ENCODE measurements at places on chromosomes 1 and 21.

DNA sequence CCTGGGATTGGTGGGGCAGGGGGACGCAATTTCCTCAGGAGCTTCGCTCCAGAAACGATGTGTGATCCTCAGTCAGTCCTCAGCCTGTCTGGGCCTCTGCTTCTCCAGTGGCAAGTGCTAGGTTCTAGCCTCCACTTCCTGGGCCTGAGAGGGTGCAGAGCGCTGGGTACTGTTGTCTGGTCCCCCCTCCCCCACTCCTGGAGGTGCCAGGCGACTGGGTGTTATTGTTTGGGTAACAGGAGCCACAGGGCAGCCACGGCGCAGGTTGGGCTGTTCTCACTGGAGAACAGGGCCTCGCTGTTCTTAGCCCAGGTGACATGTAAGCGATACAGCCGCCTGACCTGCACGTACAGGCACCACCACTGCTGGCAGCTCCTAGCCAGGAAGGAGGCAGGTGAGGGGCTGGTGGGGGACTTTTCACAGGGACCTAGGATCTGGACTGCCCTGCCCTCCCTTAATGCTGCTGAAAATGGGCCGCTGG lies 2.1 kb downstream of the RPS6KA1 start:
- DNase-seq = no peak

GRCh38 chr1:231584117-231584516 lies 42.5 kb upstream of the DISC1 start:
- DNase-seq = no peak

GRCh38 chr1:168834225-168834872 lies 105.3 kb upstream of the DPT start:
- DNase-seq = no peak

DNA sequence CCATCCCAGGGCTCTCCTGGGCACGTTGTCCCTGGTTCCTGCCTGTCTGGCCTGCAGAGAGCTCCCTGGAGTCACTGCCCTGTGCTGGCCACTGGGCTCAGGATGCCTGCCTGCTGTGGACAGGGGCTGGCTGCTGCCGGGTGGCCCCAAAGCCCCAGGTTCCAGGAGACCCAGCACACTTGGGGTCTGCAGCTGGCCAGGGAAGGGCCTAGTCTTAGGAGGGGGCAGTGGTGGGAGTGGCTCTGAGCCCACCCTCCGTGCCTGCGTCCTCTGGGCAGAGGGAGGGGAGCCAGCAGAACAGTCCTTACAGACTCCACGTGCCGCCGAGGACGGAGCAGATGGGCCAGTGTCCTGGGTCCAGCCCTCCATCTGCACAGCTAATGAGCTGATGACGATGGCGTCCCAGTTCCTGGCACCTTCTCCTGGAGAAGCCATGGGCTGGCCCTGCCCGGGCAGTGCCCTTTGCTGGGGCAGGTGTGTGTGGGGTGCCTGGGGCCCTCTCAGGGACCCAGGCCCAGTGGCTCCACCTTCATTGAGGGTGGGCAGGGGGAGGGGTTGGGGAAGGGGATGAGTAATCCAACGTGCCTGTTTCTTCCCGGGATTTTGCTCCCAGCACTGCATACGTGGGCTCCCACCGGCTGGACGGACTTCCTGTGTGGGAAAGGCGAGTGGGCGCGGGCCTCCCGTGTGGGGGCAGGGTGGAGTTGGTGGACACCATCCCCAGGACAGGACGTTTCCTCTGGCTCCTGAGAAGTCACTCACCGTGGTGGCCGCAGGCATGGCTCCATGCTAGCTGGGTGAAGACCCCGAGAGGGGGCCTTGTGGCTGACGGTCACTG lies 6.8 kb upstream of the PLCH2 start:
- no peak for DNase-seq

DNA sequence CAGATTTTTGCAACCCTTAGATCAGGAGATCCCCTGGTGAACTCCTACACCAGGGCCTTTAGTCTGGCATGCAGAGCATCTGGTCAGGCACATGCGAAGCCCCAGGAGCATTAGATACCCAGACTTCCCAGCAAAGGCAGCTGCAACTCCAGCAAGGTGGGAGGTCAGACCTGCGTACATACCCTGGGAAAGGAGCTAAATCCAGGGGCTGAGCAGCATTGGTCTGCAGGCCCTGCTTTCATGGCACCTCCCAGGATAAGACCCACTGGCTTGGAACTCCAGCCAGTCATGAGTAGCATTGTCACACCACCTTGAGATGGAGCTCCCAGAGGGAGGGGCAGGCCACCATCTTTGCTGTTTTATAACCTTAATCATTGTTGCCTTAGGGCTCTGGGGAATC lies 92.3 kb downstream of the KCNT2 start:
- no peak for DNase-seq

DNA sequence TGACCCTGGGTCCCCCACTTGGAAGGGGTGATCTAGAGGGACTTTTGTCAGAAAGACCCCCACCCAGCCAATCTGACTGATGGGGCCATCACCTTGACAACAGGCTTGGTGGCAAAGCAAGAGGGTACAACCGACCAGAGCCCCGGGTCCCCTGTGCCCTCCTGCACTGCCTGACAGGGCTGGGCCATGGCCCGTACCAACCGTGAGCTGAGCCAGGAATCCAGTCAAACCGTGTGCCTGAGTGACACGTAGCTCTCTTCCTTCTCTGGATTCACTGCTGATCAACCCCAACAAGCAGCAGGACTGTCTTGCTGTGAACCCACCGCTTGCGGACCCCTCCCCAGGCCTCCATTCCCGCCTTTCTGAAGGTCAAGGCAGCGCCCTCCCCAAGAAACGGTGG lies 27.0 kb downstream of the PDE9A start:
- no peak for DNase-seq

DNA sequence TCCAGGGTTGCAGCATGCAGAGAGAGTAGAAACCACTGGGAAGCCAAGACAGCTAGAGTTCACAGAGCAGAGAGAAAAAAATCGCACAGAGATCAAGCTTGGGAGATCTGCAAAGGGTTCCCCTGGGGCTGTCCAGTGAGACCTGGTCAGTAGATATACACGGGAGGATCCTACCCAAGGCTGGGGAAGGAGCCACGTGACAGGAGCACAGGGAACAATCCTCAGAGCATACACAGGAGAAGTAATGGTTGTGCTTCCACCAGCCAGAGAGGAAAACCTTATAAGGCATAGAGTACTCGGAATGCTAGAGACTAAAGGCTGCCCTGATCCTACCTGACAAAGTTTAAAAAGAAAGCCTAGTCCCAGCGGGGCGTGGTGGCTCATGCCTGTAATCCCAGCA lies 53.9 kb downstream of the GABPA start:
- DNase-seq = no peak

DNA sequence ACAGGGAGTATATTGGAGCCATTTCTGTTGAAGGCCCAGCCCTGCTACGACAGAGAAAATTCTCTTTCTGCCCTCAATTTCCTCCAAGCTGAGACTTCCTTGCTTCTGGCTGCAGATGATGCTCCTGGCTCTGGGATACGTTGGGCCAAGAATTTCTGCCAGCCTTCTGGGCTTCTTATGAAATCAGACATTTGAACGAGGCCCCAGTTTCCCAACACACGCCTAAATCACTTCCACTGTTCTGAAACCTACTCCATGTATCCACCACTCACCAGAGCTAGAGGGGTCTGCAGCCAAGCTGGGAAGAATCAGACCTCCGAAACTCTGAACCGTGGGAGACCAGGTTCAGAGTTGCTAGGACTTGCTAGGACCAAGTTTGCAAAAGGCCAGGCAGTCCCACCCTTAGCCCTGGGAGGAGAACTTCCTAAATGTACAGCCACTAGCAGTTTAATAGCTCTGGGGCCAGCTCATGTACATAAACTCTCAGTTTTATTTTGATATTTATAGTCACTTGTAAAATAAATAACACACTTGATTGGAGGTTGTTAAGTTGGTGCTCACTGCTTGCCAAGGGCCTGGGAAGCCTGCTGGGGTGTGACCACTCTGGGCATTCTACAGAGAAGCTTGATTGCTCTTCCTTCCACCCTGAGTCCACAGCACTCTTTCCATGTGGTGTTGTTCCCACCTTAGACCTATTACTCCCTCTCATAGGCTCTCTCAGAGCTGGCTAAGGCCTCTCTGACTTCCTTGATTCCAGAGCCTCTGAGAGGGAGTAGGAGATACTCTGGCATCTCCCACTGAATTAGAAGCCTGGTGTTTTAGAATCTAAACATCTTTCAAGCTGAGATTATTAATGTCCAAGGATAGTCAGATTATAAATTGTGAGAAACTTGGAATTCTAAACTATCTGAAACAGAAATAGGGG lies 83.4 kb upstream of the TRABD2B start:
- DNase-seq = no peak

DNA sequence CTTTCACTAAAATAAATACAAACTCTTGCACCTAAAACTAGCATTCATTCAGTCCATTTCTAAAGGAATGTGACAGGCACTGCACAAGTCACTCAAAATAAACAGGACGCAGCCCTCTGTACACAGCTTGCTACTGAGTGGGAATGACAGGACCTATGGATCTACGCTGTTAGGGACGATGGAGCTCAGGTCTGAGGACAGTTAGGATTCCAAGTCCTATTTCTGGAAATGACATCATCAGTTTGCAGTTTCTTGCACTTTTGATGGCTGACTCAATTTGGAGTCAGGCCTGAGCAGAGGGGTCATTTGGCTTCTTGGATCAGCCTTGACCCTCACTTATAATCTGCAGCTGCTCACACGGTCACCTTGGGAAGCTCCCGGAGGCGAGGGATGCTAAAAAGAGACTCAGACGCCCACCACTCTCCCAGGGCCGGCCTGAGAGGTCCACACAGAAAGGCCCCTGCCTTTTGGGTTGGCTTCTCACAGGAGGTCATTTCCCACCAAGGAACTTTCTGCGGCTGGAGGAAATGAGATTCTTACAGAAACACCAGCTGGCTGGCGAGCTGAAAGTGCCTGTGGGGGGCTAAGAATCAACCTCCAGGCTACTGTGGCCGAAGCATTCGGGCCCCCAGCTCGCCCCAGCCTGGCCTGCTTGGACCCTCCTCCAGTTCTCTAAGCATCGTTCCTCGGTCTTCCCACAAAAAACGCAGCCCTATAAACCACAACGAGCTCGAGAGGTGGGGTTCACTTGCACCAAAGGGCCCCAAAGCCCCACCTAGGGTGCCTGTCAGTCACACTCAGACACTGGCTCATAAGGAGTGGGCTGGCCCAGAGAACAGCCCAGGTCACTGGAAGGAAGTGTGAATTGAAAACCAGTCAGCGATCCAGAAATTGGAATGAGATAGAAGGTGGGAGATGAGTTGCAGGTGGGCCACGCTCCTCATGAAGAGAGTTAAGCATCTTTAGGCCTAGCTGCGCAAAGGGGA lies 8.9 kb upstream of the PDE9A start:
- no peak for DNase-seq

DNA sequence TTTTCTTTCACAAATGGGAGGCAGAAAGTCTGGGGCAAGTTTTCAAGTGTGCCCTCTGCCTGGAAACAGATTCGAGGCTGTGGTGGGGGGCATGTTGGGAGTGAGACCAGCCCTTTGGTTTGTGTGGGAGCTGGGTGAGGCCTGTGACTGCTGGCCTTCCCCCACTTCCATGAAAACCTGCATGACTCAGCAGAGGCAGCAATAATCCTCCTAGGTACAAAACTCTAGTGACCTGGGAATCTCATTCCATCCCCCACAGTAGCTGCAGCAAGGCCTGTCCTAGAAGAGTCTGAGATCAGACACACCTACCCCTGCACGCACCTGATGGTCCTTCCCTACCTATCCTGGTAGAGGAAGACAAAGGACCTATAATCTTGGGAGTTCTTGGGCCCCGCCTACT lies 42.1 kb upstream of the KIAA0040 start:
- DNase-seq = no peak

DNA sequence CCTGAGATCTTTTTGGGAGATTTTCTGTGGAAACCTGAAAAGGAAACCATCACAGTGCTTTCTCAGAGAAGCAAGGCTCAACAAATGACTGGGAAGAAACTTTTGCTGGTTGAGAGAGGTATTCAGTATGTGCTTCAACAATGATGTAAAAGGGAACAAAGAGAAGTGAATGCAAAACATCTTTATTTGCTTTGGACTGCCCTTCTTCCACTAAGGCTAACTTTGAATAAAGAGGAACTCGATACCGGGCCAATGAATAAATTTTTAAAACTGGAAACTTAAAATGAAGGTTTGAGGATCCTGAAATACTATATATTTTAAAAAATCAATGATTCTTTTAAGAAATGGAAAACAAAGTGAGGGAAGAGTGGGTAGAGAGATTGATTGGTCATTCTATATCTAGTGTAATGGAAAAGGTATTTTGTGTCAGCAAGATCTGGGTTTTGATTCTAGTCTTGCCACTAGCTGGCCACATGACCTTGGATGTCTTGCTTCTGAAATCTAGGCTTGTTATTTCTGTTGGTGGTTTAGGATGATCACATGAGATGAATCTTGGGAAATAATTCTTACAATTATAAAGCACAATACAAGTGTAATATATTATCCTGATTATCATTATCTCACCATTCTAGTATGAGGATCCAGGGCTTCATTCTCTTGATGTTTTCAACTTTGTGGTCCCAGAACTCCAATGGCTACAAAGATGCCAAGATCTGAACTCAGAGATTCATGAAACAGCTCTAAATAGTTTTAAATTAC lies 34.6 kb upstream of the APOBEC4 start:
- no peak for DNase-seq

All from effector memory CD8-positive, alpha-beta T cell (primary cell).